ENCODE measurements at places on chromosomes 2 and 18. TPM values are rescaled to one million over a fixed set of nuclear protein-coding genes. Genes with fewer than 3 reads are reported as not detected.

Gene DSC1
- not detected for total RNA-seq

Gene REG3G
- not detected for total RNA-seq

Gene CTNNA2
- total RNA-seq, result 2.3 TPM

Gene PRSS56
- total RNA-seq, result not detected

Gene PASK
- total RNA-seq, result 9.2 TPM

Gene KCNE4
- total RNA-seq, result 0.07 TPM

Gene PARD6G
- 9.4 TPM for total RNA-seq

Gene ANKRD30BL
- 0.14 TPM for total RNA-seq

Gene ADD2
- 9.9 TPM for total RNA-seq

Gene RASGRP3
- 17.6 TPM for total RNA-seq

Gene IL1RL1
- 5.1 TPM for total RNA-seq

Gene ADAM23
- 0.62 TPM for total RNA-seq

Gene LHCGR
- not detected for total RNA-seq

Gene UGT1A10
- total RNA-seq, result not detected

Gene STARD6
- not detected for total RNA-seq

Gene IL36RN
- 0.04 TPM for total RNA-seq

Gene ITGA4
- total RNA-seq, result 11.0 TPM

Gene INO80C
- 11.3 TPM for total RNA-seq

Gene SAG
- total RNA-seq, result not detected

Gene GKN1
- total RNA-seq, result not detected

Gene MC4R
- not detected for total RNA-seq

Gene HOXD4
- total RNA-seq, result 13.8 TPM

Gene SPATA3
- total RNA-seq, result not detected

Gene ANTXR1
- 35.5 TPM for total RNA-seq

Gene TUBB8B
- total RNA-seq, result not detected

Gene RFTN2
- under 0.01 TPM for total RNA-seq

Gene STAT1
- total RNA-seq, result 66.3 TPM

Gene GALNT5
- total RNA-seq, result 3.1 TPM

Gene COL4A4
- 3.4 TPM for total RNA-seq

Gene SESTD1
- 17.9 TPM for total RNA-seq

Gene GREB1L
- 1.5 TPM for total RNA-seq
